ENCODE measurements at places on chromosomes 5 and 9. TPM values are rescaled to one million over a fixed set of nuclear protein-coding genes. Genes with fewer than 3 reads are reported as not detected.

SPZ1 gene
- not detected for total RNA-seq

ZNF462 gene
- 6.5 TPM for total RNA-seq

DNA sequence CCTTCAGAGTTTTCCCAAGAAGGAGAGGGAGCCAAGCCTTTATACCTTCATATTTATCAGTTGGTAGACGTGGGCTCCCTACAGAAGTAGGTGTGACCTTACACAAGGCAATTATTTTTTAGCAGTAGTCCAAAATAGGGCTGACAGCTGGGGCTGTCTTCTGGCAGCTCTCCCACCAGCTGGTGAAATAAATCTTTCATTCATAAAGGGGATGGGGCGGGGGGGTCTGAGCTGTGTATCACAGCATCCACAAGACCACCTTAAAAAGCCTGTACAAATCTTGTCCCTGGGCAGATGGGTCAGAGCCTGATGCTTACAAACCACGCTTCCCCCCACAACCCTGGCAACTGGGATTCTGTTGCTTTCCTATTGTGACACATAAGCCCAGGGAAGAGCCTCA is 19.7 kb downstream of the CSF2 start:
- DNase-seq = no peak

DNA sequence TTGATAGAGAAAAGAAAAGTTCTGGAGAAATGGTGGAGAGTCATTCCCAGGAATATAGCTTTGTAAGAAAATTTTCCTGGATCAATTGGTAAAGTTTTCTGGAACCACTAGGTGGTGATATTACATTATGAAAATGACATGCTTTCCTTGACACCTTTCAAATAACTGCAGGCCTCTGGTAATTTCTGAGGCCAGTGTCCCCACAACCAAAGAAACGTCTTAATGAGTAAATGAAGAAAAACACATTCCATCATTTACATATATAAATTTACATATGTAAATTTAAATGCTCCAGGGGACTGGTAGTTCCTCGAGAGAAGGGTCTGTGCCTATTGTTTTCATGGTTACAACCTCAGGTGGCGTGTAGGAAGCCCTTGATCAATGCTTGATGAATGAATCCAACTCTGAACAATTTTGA is 17.2 kb upstream of the RGS3 start:
- DNase-seq = no peak

GRCh38 chr9:33011831-33012230 is 10.4 kb upstream of the APTX start:
- DNase-seq = no peak

GRCh38 chr5:105230516-105231157 is 1668.0 kb upstream of the NUDT12 start:
- DNase-seq = no peak

- no peak for DNase-seq
These were observed 358.8 kb upstream of the TRPC7 start for GRCh38 chr5:136724161-136724560.

DNA sequence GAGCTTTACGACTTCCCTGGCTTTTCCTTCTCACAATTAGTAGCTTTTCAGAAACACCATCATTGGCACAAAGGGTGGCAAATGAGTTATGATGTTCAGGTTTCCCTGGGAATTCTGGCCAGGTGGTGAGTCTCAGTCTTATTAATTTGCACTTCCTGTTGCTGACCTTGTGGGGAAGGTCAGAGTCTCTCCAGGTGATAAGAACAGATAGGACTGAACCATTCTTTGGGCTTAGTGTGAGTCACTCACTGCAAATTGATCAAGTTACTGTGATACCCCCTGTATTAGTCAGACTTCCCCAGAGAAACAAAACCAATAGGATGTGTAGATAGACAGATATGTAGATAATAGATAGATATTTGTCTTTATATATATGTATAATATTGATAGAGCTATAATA is 53.8 kb upstream of the RANBP3L start:
- no peak for DNase-seq

IRX4 gene
- total RNA-seq = not detected

DNA sequence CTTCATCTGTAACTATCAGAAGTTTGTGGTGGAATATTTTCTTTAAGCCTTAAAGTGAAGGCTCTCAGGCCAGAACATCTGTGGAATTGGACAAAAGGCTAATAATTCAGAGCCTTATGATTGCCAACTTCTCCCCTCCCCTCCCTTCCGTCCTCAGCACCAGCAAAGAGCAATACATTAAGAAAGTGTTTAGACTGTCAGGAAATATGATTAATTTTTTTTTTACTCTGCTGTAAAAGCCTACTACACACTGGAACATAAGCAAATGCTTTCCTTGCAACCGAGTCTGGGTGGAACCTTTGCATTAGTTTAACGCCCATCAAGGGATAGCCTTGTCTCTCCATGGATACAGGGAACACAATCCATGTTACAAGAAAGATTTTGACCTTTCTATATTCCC is 110.3 kb upstream of the TARS1 start:
- no peak for DNase-seq

- no peak for DNase-seq
These were observed 60.3 kb downstream of the CDKN2A start for GRCh38 chr9:21933865-21934264.

All from hematopoietic multipotent progenitor cell (in vitro differentiated cells).